ENCODE measurements at places on chromosomes 2 and 18.
A peak's percentile ranks its signal among the peaks of the same experiment; 100 is the strongest.

GRCh38 chr2:107266555-107266954 is 380.6 kb upstream of the ST6GAL2 start:
- no peak for DNase-seq

DNA sequence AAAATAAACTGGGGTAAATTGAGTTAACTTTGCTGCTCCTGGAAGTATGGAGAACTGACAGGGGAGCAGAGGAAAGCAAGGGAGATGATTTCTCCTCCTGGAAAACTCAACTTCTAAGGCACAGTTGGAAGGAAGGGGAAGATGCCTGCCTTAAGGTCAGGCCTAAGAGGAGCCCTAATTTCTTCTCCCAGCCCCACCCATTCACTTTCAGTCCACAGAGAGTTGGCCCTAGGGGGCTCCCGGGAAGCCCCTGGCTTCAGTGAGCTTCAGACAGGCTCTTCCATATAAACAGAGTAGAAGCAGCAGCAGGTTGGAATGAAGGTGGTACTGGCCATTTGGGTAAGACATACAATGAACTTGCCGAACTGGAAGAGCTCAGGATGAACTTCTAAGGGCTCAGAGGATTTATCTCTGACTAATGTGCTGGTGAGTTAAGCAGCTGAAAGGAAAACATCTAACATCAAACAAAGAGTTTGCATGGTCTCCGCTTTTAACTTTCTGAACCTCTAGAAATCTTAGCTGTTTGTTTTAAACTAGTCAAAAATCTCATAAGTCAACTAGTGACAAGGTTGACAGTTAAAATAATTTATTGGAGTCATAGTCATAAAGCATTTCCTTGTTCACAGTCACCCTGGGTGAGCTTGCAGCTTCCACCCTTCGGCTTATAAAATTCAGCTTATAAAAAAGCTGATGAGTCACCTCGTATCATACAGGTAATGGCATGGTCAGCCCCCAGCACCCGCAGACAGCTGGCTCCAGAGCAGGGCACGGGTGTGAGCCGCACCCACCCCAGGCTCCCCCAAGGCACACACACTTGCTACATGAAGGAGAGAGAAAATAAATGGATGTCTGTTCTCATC is 9.8 kb downstream of the MALL start:
- no peak for DNase-seq

DNA sequence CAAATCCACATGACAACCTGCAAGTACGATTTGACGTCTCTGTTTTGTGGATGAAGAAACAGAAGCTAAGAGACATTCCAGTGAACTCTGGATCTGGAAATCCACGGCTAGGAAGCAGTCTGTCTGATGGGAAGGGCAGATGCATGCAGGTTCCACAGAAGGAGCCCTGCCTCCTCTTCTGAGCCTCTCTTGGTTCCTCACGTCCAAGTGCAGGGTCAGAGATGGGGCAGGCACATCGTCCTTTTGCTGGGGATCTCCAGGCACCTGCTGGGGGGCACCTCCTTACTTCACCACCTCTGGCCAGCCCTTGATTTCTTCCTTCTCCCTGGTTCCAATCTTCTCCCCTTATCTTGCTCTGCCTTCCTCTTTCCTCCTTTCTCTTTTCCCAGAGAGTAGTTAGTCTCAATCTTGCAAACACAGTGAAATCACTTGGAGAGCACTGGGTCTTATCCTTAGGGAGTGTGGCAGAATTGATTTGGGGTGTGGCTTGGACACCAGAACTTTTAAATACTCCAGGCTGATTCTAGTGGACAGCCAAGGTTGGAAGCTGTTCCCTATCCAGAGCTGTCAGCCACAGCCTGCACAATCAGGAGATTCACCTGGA is 137.8 kb downstream of the BCL2 start:
- DNase-seq: no peak

DNA sequence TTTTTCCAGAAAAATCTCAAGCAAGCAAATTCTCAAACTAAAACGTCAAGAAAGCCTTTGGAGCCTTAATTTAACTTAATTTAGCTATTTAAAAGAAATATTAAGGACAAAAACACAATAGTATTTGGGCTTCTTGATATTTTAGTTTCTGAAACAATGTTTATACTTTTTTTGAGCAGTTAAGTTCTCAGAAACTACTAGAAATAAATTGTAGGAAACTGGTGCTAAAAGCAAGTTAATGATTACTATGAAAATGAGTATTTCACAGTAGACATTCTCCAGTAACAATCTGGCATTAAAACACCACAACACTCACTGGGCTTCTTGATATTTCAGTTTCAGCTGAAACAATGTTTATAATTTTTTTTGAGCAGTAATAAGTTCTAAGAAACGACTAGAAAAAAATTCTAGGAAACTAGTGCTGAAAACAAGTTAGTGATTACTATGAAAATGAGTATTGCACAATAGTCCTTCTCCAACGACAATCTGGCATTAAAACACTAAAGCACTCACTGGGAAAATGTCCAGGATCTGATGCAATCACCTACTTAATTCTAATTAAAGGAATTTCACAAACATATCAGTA is 45.1 kb downstream of the TRAK2 start:
- DNase-seq: no peak

DNA sequence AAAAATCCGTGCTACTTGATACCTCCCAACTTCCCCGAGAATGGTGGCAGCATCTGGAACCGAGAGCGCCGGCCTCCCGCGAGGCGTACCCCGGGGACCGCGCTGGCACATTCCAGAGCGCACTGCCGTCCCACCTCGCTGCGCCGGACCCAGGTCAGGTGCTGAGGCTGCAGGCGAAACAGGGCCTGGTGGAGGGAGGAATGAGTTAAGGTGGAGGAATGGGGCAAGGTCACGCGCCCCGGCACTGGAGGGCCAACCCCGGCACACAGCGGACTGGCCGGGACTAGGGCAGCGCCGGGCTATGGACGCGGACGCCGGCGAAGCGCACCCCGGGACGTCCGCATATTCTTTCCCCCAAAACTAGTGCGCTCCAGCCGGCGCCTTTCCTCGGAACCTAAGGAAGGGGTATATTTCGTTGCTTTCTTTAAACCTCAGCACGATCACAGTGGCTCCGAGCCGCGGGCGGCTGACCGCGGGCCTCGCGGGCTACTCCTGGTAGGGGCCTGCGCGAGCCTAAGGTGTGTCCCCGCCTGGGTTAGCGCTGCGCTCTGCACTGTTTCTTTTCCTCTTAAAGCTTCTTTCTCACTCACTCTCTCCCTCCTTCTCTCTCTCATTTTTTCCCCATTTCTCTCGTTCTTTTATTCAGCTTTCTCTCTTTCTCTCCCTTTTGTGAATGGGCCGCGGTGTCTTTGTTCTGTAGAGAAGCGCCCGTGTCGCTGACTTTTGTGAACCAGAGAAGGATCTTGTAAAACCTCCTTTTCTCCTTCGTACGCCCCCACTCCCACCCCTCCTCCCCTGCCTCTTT is 2.1 kb upstream of the OTX1 start:
- no peak for DNase-seq

- DNase-seq: no peak
Observed at GRCh38 chr18:45728336-45729010, 4.5 kb downstream of the SLC14A1 start.

DNA sequence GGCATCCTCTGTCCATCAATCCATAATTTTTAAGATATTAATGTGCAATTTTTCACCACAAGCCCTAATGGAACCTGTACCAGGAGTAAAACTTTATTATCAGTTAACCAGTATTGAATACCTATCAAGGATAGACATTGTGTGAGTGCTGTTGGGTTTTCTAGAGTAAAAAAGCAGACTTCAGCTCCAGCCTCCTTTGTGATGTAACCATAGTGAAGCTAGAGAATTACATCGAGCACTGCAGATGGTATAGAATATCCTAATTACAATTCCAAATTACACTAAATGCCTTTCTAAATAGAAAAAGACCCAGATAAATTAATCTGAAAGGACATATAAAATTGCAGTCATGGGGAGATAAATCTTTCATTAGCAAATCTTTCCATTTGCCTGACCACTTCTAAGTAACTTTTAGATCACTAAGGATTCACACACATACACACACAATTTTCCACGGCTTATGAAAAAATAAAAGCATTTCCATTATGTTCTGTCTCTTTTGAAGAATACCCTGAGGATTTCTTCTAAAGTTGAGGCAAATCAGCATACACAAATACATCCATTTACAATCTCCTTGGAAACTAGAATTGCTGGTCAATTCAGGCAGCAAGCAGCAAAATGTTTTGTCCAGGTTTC is 117.1 kb upstream of the TANK start:
- no peak for DNase-seq

DNA sequence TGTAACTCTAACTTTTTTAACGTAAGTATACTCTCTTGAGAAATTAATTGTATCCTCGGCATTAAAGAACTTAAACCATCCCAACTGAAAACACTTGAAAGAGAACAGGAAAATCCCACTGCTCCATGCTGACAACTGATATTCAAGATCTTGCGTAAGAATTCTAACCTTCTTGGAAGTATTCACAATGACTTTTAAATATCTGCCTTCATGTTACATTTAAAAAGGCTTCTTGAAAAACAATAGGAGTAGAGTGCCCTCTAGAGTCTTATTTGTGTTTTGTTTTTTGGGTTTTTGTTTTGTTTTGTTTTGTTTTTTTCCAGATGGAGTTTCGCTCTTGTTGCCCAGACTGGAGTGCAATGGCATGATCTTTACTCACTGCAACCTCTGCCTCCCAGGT is 65.4 kb upstream of the DNAJC10 start:
- DNase-seq: peak; percentile 24

DNA sequence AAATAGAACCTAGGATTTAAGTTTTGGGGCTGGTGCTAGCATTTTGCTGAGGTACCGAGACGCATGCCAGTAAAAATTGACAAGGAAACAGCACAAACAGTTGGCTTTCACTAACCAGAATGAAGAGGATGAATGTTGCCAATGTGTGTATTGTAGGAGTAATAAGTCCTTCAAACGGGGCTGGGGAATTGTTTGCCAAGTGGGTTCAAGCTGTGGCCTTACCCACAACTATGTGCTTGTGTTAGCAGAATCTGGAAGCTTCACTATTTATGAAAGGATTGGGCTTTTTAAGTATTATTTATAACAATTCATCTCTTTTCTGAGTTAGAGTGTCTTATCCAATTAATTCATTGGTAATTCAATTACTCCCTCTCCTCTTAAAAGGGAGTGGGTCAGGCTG is 15.0 kb upstream of the KIF5C start:
- DNase-seq: no peak
